Right cardiac atrium (tissue), 5 donors: ENCODE measurements at places on chromosomes 7 and 10. TPM values are rescaled to one million over a fixed set of nuclear protein-coding genes. Genes with fewer than 3 reads are reported as not detected.

MLXIPL gene
- total RNA-seq: 3.4 TPM

- DNase-seq: no peak
Observed at GRCh38 chr7:392822-393221, 102.9 kb downstream of the FOXL3 start.

DNA sequence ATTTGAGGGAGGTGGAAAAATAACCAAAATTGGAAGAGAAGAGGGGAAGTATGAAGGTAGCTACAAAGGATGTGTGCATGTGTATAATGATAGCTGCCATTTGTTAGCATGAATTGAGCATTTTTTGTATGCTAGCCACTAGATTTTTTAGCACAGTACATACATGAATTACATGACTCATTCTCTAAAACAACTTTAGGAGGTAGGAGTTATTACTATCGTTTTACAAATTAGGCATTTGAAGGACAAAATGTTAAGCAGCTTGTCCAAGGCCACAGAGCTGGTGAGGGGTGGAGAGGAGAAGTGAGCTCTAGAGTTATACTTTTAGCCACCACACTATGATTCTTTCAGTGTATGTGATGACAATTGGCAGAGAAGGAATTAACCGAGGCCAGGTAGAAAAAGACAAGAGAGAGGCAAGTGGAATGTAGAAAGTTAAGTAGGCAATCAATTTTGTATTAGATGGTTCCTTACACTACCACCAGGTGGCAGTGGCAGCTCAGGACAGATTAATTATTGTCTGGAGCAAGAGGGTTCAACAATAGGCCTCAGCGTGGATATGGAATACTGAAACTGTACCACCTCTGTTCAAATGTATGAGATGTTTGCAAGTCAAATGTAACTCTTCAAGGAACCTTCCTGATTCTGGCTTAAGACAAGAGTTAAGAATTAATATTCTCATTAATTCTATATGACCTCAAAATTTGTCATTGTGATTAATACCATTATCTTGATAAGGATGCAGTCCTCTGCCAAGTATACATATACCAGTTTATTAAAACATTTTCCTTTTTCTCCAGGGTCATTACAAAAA is 128.0 kb downstream of the MBL2 start:
- no peak for DNase-seq

DNA sequence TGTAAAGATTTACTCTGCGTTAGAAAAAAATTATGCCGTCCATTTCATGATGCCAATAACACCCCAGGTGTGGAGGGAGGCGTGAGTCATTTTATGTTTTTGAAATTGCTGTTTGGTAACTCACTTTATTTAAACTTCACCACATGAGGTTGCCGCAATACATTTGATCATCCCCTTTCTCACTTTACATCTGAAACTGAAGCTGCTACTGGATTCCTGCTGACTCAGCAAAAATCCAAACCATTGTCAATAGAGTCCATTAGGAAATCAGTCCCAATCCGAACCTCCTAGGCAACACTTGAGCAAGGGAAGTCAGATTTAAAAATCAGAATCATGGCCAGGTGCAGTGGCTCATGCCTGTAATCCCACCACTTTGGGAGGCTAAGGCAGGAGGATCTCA is 136.6 kb upstream of the SVIL start:
- DNase-seq: no peak

ARHGEF5 gene
- total RNA-seq: 4.2 TPM

GSTO1 gene
- 164 TPM for total RNA-seq

GRCh38 chr10:51567271-51567670 is 132.1 kb downstream of the CSTF2T start:
- DNase-seq: no peak

- peak; percentile 88 for DNase-seq
Observed at GRCh38 chr10:7408291-7409044, 2.4 kb downstream of the SFMBT2 start.

- DNase-seq: peak; percentile 54
Observed at GRCh38 chr10:101843032-101844021, at the start of gene KCNIP2. Gene KCNIP2, minus strand, starts transcription at chr10:101843800. Its CDS starts 232 bp downstream, at chr10:101843568.

DNA sequence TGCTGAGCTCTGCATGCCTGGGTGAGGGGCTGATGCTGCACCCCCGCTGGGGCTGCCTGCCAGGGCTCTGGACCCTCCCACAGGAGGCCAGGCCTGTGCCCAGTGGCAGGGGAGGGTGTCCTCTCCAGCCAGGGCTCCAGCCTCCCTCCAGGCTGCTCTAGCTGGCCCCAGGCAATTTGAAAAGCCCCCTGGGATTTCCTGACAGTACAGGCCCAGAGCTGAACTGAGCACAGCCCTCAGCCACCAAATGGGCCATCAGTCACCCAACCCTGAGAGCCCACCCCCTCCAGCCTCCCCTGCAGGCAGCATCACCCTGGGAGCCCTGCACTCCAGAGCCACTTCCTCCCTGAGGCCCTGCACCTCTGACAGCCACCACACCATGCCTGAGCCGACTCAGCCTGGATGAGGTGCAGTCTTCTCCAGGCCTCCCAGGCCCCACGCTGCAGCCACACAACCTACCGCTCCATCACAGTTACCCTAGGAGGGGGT is 101.8 kb upstream of the RET start:
- DNase-seq: peak; percentile 30

DNA sequence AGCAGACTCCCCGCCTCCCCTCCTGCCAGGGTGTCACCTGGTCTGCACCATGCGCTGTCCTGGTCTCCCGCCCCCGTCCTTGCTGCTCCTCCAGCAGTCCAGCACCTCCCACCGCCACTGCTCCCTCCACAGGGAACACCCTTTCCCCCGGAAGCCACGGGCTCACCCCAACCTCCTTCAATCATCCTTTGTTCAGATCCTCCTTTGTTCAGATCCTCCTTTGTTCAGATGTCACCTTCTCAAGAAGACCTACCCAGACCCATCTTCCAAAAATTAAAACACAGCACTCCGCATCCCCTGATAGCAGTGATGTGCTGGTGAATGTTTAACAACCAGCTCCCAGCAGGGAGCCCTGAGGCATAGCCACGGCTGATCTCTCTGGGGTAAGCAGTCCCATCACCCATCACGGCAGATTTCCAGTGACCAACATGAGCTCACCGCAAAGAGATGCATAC is 237.7 kb downstream of the USP6NL start:
- no peak for DNase-seq

NODAL gene
- total RNA-seq: not detected

GRCh38 chr7:25913598-25914224 is 238.3 kb upstream of the NFE2L3 start:
- DNase-seq: no peak
